ENCODE measurements at places on chromosomes 13 and 19.

DNA sequence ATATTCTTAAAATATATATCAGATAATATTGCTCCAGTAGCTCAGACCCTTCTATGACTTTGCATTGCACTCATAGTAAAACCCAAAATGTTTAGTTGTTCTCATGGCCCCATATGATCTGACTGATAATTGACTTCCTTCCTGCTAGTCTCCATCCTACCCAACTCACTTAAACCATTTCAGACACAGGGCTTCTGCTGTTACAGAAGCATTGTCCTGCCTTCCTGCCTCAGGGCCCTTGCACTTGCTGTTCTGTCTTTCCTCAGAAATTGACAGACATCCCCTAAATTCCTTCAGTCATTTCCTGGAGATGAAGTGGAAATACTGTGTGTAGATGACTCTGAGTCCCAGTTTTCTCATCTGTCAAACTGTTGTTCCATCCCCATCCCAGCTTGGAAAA lies 19.7 kb downstream of the FBXL12 start:
- DNase-seq: no peak

GRCh38 chr13:85632526-85633195 lies 166.6 kb downstream of the SLITRK6 start:
- DNase-seq: no peak

DNA sequence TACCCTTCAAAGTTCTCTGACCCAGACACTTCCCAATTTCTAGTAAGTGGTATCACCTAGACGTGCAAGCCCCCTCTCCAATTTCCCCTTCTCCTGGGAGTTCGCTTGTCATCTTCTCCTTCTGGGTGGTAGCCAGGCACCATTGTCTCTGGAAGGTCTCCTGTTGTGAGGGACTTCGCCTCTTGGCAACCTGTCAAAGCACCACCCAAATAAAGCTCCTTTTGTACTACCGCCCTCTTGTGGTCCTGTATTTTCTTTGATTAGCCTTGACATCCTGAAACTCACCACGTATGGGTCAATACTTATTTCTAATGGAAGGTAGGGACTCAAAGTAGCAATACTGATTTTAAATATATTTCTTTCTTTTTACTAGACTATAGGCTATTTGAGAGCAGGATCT lies 8.2 kb downstream of the GPC5 start:
- peak; percentile 65 for DNase-seq

DNA sequence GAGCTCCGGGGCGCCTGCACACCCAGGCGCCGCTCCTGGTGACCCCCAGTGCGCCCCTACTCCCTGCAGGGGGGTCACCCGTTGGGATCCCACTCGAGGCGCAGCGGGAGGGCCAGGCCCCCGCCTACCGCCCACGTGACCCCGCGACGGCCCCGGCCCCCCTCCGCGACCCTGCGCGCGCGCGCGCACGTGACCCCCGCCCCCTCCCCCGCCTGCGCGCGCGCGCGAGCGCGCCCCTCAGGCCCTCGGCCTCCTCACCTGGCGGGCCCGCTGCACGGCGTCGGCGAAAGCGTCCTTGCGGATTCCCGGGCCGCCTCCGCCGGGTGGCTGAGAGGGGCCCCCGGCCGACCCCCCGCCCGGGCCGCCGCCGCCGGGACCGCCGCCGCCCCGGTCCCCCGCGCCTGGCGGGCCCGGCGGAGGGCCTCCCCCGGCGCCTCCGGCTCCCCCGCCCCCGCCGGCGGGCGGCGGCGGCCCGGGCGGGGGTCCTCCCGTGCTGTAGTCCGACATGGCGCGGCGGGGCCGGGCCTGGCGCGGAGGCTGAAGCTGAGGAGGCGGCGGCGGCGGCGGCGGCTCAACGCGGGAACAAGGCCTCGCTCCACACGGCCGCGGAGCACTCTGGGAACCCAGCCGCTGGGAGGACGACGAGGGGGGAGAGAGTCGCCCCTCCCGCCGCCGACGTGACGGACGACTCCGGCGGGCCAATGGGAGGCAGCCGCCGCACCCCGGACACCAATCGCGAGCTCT lies at the start of gene KHSRP:
KHSRP (minus strand) TSS at position 617 of the 744 bp plus-strand sequence; CDS start at position 507, 110 bp downstream.
- no peak for DNase-seq

- DNase-seq: no peak
These were observed 19.2 kb downstream of the TMEM272 start for GRCh38 chr13:51825681-51826254.

DNA sequence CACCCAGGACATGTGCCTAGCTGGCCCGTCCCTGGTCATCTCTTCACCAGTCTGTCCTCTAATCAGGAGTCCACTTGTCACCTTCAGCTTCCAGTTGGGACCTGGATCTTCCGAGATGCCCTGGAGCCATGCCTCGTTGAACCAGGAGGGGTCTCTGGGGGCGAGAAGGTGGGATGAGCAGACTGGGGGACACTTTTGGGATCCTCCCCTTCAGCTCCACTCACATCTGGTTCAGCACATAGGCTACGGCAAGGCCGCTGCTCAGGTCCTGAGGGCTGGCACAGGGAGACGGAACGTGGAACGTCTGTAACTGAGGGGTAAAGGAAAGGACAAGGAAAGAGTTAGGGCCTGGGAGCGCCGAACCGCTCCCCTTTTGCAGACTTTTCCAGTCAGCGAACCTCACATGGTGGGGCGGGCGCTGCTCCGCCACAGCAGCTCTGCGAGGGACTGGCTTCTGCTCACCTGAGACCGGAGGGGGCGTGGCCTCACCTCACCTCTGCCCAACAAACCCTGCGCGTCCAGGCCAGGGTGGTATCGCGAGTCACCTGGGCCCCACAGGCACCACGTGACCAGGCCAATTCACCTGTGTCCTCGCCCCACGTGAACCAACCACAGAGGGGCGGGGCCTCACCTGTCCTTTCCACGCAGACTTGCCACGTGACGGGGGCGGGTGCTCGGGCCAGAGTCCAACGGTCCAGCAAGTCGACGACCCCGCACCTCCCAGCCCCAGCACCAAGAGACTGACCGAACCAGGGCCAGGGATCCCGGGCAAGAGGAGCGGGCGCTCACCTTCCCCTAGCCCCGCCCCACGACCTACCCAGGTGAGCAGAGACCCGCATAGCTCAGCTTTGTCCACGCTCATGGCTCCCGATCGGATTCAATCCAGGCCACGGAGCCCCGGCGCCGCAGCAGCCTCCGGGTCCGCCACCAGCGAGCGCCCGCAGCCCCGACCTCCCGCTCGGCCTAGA lies at the start of gene HOOK2:
HOOK2 (minus strand) TSS at position 965 of the 968 bp plus-strand sequence; CDS start at position 862, 103 bp downstream.
- DNase-seq: no peak

Data from SHP77 treated with DMSO at 0.1 percent for 48 hours (cell line).